ENCODE measurements at places on chromosomes 11 and 22.
A peak's percentile ranks its signal among the peaks of the same experiment; 100 is the strongest.

DNA sequence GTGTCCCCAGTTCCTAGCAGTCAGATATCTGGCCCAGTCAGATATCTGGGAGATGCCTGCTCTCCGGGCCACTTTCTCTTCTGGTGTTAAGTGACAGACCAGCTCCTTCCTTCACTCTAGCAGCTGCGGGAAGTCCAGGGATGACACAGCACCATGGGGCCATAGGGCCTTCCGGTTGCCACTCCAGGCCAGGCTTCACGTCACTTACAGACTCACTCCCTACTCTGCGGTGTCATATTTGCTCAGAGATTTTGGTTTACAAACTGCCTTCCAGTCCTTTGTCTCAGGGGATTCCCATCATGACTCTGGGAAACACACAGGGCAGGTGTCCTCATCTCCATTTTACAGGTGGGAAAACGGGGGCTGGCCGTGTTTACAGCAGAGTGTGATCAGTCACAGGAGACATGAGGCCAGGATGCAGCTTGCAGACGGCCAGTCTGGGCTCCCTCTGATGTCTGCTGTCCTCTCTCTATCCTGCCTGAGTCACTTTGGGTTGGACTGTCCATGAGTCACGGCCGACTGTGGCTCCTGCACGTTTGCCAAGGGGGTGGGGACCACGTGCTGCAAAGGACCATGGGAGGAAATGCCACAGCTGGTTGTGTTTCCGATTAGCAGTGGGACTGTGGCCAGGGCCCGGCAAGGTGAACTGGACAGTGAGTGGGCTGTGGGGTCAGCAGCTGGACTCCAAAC lies 8.2 kb upstream of the TBC1D22A start:
- no peak for DNase-seq

DNA sequence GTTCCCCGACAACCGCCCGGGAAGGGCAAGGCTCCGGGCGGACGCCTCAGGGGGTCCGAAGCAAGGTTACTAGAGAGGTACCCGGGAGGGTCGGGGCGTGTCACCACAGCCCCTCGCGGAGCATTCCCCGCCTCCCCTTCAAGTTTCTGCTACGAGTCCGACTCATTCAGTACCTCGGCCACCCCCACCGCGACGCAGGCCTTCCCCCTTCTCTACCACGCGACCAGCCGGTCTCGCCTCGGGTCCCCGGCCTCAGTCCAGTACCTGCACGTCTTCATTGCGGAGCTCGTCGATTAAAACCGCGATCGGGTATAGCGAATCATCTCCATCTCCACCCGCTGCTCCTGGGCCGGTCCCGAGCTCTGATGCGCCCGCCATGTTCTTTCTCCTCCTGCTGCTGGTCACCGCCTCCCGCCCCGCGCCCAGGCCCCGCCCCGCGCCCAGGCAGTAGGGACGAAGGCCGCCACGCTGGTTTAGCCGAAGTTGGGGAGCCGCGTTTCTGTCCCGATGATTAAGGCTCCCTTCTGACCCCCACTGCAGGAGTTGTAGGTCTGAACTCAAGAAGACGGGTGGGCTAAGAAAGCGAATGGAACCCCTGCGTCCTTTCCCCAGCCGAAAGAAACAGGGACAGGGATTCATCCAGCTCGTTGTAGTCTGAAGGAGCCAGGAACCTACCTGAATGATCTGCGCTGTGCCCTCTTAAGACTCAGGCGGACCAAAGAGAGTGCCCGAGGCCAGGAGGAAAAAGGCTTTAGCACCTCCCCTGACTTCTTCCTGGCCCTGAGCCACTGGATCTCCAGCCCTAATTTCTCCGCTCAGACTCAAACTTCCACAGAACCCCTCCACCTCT lies at the start of gene PPP2R1B:
Gene PPP2R1B (minus strand): TSS at position 406 of the 850 bp plus-strand sequence. CDS start 28 bp downstream, at position 378.
- peak; percentile 72 for DNase-seq

DNA sequence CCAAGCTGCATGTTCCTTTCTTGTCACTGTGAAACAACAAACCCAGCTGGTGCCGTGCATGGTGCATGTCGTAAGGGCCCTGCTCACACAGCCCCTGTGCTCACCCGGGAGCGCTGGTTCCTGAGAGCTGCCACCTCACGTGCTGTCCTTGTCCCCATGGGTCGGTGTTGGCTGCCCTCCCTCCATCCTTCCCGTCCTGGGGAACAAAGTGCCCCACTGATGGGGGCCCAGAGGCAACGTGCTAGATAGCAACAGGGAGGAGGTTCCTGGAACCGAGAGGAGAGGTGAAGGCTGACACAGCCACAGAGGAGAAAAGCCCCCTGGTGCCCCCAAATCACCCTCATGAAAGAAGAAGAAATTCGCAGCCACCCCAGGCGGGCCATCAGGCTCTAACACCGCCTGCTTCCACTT lies 56.6 kb upstream of the SLC22A12 start:
- DNase-seq: no peak

DNA sequence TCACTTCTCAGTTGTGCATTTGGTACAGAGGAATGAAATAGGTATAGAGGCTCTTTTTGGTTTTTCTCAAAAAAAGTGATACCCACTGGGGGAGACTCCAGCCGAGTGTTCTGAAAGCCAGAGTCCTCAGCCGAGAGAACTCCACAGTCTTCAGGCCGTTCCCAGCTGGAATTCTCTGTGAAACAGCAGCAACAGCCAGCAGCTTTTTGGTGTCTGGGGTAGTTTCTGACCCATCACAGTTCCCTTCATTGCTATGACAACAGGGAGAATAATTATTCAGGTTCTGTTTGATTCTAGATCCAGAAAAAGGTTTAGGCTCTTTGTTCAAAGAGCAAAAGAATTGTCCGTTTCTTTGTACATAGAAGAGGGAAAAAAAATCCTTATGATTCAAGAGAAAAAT lies 84.6 kb downstream of the C22orf31 start:
- DNase-seq: no peak

DNA sequence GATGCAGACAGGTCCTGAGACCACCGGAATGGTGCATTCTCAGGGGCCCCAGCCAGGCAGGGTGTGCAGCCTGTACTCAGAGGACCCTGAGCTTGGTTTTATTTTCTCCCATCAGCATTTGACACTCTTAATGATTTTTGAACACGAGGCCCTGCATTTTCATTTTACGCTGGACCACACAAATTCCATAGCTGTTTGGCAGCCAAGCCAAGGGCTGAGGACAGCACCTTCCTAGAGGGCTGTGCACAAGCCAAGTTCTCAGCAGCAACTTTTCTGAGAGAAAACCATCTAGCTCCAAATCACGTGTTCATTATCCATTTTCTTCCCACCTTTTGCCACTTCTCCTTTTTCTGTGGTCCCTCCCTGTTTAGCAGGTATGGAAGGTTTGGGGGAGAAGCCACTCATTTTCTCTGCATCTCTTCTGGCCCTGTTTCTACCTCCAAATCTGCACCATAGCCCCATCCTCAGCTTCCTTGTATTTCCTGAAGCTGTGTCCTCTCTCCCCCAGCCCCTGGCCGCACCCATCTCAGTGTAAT lies 60.4 kb downstream of the TRAF6 start:
- DNase-seq: no peak

GRCh38 chr11:102368472-102368871 lies 21.5 kb downstream of the BIRC2 start:
- DNase-seq: no peak

- no peak for DNase-seq
Measured at GRCh38 chr11:70761094-70761907, 363.0 kb downstream of the CTTN start.

GRCh38 chr22:44383652-44384562 lies 71.2 kb upstream of the SHISAL1 start:
- DNase-seq: no peak

DNA sequence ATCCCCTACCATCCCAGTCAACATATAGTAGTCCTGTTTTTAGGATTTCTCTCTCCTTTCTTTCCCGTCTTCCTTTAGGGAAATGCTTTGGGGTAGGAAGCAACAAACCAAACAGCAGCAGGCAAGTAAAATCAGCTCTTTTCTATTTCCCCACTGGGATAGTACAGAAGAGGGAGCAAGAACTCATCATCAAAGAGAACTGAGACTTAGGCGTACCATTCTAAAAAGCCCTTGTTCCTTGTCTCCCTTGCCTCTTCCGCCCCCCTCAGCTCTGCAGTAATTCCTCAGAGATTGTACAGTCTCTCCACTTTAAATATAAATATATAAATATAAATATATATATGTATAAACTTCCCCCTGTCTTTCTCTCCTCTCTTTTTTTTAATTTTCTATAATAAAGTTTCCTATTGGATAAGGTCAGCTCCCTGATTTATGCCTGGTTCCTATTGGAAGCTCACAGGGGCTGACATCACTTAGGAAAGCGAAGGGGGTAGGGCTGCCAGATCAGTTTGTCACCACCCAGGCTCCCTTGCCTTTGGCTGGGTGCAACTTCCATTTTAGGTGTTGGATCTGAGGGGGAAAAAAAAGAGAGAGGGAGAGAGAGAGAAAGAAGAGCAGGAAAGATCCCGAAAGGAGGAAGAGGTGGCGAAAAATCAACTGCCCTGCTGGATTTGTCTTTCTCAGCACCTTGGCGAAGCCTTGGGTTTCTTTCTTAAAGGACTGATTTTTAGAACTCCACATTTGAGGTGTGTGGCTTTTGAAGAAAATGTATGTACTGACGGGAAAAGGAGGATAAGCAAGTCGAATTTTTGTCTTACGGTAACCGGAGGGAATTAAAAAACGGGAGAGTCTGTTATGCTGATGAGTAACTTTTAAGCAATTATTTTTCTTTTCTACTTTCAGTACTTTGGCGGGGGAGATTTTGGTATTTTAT lies at the start of gene CTNND1:
Gene CTNND1 (plus strand): TSS at position 502 of the 934 bp plus-strand sequence. CDS start 29,677 bp downstream, outside the sequence.
- peak; percentile 93 for DNase-seq

GRCh38 chr11:122659676-122660554 lies 4.4 kb downstream of the UBASH3B start:
- no peak for DNase-seq

DNA sequence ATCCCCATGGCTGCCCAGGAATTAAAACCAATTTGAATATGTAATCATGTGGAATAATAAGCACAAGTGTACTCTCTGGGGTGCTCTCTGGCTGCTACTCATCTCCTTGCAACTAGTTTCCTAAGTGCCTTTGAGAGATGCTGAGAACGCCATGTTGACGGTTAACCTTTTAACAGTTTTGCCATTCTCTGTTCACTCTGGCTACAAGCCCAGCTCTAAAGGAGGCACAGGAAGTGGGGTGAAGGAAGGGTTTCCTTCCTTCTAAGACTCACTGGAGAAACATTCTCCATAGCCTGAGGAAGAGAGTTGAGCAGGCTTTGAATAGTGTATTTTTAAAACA lies 122.0 kb upstream of the ZC3H12C start:
- DNase-seq: no peak

- DNase-seq: no peak
Measured at GRCh38 chr22:30284666-30285065, 4.6 kb downstream of the CASTOR1 start.

DNA sequence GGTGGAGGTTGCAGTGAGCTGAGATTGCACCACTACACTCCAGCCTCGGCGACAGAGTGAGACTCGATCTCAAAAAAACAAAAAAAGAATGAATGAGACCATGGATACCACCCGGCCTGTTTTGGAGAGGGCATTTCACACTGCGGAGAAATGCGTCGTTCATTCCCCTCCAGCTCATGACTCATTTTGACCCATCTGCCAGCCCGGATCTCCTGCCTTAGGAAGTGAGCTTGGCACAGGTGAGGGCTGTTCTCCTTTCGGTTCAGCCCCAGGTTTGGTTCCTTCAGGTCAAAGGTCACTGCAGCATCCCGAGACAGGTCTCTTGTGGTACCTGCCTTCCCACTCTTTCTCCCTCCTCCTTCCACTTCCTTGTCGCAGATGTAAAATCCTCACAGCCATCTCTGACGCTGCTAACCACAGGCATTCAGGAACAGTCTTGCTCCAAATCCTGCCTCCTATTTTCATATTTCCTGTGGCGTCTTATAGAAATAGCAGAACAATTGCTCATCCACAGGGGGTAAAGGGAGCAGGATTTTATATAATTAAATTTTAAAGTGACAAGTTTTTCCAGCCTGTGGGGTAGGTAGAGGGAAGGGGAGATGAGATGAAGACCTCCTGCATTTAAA lies 517.9 kb downstream of the NTM start:
- no peak for DNase-seq

GRCh38 chr11:121417055-121417551 lies 35.0 kb upstream of the SORL1 start:
- no peak for DNase-seq

DNA sequence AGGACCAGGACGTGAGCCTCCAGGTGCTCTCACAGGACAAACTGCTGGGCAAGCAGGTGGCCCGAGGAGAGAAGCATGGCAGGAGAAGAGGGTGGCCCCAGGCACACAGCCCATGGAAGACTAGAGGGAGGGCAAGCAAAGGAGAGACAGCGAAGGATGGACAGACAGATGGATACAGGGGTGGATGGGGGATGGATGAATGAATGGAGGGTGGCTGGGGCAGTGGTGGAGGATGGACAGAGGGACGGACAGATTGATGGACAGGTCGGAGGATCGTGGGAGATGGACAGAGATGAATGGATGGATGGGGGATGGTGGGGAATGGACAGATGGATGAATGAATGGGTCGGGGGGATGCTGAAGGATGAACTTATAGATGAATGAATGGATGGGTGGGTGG lies 22.7 kb downstream of the ARVCF start:
- DNase-seq: no peak

GRCh38 chr22:27801202-27801615 lies 347 bp downstream of the MN1 start:
- peak; percentile 19 for DNase-seq

DNA sequence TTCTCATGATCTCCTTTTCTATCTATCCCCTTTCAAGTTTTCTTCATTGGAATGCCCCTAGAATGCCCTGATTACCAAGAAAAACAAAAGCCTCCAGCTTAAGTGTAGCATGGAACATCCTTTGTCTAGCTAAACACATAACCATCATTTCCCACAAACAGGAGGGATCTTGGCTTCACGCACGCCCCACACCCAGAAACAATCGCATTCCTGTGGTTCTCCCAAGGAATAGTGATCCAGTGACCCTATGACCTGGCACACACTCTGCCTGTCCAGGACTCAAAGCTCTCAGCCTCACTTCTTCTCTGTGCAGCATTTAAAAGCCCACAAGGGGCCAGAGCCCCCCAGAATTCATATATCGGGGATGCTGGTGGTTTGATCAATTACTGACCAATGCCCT lies 9.3 kb upstream of the POU2AF1 start:
- no peak for DNase-seq

GRCh38 chr11:7969756-7970646 lies 4.8 kb upstream of the NLRP10 start:
- no peak for DNase-seq

DNA sequence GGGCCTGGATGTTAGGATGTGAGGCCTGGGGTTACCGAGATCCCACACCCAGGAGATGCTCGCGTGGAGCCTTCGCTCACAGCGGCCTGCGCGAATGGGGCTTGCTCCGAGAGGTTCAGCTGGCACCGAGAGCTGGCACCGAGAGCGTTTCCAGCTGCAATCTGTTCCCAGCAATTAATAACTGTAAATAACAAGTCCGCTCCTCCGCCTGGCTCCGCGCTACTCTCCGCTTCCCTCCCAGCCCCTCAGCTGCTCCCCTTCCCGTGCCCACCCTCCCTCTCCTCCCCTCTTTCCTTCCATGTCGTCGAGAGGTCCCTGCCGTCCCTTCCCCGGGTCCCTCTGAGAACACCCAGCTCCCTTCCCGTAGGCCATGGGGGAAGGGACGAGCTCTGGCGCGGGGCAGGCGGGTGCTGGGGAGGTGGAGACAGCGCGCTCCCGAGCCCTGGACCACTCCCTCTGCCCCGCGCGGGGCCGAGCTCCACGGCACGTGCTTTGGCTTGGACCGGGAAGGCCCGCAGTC lies 110.8 kb downstream of the WNT7B start:
- no peak for DNase-seq

- DNase-seq: no peak
Measured at GRCh38 chr11:37512156-37512780, 914.2 kb upstream of the RAG2 start.

- DNase-seq: peak; percentile 85
Measured at GRCh38 chr11:74493791-74494630, 487 bp upstream of the LIPT2 start.

Measured in NCI-H2081 (cell line).